ENCODE measurements at places on chromosomes 3 and 15.

- DNase-seq: no peak
Measured at GRCh38 chr15:27342991-27343390, 372.0 kb downstream of the GABRG3 start.

DNA sequence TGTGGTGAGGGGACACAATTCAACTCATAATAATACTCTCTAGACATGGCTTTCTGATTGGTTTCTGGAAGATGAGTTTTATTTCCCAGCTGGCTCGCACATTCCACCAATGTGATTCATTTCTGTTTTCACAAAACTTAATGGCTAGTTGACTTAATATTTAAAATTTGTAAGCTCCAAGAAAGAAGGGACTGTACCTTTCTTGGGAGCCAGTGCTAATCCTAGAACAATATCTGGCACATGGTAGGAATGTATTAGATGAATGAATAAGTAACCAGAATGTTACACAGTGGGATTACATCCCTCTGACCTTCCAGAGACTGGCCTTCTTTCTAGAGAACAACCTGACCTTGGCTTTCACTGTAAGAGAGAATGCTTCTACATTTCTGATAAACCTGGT lies 262.8 kb downstream of the RORA start:
- no peak for DNase-seq

GRCh38 chr3:81477740-81478139 lies 283.7 kb downstream of the GBE1 start:
- DNase-seq: no peak

- no peak for DNase-seq
Measured at GRCh38 chr3:129018751-129019150, 17.6 kb downstream of the EFCC1 start.

GRCh38 chr15:67065531-67066005 lies at the start of gene SMAD3:
SMAD3 (plus strand) TSS chr15:67065602; CDS start chr15:67066155, 553 bp downstream.
- peak; percentile 93 for DNase-seq

- no peak for DNase-seq
Measured at GRCh38 chr3:63555767-63556166, 96.7 kb upstream of the SNTN start.

DNA sequence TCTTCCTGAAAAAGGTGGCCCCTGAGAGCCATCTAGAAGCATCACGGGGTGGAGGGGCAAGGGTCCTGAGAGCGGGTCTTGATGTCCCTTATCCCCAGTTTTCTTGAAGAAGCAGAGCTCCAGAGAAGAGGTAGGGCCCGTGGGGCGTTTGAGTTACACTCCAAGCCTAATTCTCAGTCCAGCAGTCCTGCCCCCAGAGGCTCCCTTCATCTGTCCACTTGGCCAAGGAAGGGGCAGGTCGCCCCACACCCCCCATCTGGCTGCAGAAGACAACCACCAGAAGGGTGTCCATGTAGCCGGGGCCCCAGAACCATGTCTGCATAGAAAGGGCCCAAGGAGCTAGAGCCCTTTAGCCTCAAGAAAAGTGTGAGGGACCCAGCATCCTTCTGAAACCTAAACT lies 25.5 kb upstream of the RPL32 start:
- no peak for DNase-seq

GRCh38 chr15:38823263-38823662 lies 258.6 kb upstream of the RASGRP1 start:
- DNase-seq: no peak

- no peak for DNase-seq
Measured at GRCh38 chr15:79775821-79776220, 121.0 kb downstream of the MTHFS start.

GRCh38 chr15:73141216-73141900 lies 89.1 kb downstream of the NEO1 start:
- DNase-seq: no peak

DNA sequence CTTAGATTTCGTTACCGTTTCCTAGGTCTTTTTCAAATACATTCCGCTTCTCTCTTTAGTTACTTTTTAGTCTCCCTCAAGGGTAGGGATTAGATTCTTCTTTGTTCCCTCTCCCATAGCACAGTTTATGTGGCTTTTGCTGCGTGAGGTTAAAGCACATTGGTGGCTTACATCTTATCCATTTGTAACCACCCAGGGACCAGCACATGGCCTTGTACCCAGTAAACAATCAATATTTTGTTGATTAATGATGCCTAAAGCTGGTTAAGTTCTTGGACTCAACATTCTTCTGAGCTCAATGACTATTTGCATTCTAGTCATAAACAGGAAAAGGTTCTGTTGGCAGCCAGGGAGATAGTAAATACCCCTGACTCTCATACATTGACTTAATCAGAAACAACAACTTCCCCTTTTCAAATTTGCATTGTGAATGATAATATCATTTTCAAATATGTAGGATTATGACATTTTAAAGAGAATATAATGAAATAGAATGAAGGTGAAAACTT lies 60.2 kb downstream of the CACNA1D start:
- no peak for DNase-seq

GRCh38 chr3:19527746-19528145 lies 379.4 kb downstream of the KCNH8 start:
- DNase-seq: no peak

DNA sequence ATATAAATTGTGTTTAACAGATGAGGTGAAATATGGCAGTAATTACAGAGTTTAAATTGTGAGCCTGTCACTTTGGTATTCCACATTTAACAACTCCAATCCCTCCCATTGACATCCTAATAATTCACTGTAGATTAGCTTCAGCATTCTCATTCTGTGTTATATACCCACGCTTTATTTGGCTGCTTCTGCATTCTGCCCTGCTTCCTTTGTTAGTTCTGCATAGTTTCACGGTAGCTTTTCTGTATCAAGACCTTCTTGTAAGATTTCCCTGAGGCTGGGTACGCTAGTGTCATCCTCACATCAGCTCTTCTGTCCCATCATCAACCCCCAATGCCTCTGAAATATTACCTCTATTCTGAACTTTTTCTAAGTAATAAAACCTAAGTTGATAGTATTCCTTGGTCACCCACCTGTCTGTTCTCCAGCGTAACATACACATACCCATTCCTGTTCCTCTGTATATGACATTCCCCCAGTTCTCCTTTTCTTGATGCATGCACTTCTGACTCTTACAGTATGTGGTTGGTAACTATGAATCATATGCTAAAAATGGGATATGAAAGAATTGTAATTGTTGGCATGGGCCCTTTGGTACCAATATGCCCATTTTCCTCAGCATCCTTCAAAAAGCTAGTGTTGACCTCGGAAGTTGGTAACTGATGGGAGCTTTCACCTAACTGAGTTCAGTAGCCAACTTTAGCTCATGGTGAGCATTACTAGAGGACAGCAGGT lies 171.2 kb downstream of the KLHL25 start:
- no peak for DNase-seq

DNA sequence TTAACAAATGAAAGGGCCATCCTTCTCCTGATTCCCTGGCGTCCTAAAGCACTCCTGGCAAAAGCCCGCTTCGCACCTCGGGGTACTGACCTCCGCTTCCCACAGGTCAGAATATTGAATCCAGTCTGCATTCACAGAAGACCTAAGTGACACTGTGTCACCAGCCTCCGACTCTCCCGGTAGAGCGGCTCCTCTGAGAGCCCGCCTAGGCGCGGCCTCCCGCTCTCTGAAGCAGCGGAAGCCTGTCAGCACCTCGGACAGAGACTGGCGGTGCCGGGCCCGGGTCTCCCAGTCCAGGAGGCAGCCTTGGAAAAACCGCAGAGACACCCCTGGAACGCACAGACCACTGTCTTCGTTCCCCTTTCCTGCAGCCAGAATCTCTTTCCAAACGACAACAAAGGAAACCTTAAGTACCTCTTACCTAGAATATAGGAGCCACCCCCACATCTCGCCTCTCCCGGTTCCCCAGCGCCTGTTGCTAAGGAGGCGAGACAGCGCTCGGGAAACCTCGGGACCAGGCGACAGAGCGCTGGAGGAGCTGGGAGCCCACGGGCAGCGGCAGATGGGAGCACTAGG lies 1.2 kb downstream of the GABRB3 start:
- peak; percentile 50 for DNase-seq

DNA sequence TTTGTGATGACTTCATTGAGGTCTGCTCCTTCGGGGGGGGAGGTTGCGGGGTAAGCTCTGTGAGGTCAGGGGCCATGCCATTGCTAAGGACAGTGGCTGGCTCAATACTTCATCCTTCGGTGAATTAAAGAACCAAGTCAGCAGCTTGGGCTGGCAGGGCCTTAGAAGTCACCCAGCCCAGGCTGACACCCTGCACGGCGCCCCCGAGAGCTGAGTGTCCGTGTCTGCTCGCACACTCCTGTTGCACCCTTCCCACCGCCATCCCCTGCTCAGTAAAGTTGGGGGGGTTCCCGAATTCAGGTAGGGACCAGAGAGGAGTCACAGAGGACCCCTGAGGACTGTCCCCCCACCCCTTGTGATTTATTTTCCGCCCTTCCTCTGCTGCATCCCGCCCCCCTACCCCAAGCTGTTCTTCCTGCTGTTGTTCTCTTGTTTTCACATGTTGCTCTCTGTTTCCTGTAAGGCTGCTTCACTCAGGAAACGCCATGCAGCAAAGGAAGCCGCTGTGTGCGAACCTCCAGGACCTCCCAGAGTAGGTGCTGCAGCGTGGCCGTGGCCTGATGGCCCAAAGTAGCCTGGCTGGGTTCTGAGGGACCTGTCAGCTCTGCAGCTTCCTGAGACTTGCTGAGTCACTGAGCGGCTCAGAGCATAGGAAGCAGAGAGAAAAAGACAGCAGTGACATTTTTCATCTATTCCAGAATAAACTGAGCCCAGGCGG lies 14.4 kb downstream of the EFCC1 start:
- DNase-seq: no peak

DNA sequence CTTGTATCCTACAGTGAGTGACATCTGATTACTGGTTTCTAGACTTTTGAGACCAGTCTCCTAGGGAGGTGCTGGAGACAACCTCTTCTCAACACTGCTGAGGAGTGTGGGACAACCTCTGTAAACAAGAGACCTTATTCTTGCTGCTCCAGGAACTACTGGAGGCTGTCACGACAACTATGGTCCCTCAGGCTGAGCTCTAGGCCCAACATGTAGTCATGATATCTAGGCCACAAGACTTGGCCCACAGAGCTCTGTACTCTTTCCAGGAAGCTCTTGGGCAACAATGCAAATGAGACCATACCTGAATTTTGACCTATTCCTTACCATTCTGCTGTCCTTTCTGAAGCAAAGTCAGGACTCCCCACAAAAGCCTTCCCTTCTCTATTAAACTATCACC lies 24.3 kb upstream of the HEG1 start:
- no peak for DNase-seq

DNA sequence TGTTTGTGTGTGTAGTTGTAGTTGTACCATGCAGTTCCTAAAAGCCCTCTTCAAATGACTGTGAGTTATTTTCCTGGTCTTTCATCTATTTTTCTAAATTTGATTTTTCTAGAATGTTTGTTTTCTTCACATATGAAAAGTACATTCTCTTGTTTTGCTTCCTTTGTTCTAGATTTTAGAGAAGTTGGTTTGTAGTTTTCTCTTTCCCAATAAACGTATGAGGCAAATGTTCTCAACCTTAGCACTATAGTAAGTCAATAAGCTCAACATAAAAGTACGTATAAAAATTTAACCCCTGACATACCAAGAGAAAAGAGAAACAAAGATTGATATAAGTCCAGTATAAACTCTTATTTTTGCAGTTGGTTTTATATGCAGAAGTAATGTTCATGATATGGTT lies 74.7 kb downstream of the IL1RAP start:
- no peak for DNase-seq

- DNase-seq: no peak
Measured at GRCh38 chr3:120798346-120798745, 55.8 kb downstream of the GTF2E1 start.

- DNase-seq: no peak
Measured at GRCh38 chr3:182904164-182904563, 76.2 kb downstream of the DCUN1D1 start.

- DNase-seq: no peak
Measured at GRCh38 chr3:127899200-127899599, 15.8 kb upstream of the KBTBD12 start.

GRCh38 chr3:90055666-90056065 lies 948.2 kb downstream of the EPHA3 start:
- DNase-seq: no peak

DNA sequence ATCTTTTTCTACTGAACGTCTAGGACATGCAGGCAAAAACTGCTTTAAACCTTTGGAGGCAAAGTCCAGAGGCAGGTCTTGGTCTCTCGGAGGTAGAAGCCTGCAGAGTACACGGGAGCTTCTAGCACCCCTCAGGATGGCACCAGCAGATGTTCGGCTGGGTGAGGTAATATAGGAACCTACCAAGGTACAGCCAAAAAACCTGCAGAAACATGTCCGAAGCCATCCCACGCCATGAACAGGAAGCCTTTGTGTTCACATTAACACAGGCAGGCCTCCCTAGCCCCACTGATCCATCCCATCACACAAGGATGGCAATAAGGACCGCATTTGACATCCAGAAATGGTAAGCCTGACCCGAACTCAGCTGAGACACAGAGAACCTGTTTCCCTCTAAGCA lies 157.9 kb upstream of the HES1 start:
- no peak for DNase-seq

Data from A549 (cell line).